CD4-positive, alpha-beta T cell treated with Interleukin-6 for 4 hours (primary cell): ENCODE measurements at places on chromosomes 2 and 18.

GRCh38 chr2:224369028-224369632, 32.8 kb downstream of the FAM124B start:
- peak; percentile 12 for DNase-seq

DNA sequence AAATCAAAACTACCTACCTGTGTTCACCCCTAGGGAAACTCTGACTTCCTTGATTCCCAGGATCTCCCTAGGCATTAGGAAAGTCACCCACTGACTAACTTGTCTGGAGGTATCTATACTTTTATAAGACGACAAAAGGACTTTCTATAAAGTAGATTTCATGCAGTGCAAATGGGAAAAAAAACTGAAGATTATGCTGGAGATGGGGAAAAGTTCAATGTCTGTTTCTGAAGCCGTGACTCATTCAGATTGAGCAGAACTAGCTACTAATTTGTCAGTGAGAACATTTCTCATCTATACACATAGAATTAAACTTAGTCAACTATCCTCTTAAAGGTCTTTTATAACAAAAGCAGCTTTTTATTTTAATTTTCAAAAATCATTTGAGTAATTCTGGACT, 6.0 kb downstream of the SEPTIN10 start:
- DNase-seq = no peak

DNA sequence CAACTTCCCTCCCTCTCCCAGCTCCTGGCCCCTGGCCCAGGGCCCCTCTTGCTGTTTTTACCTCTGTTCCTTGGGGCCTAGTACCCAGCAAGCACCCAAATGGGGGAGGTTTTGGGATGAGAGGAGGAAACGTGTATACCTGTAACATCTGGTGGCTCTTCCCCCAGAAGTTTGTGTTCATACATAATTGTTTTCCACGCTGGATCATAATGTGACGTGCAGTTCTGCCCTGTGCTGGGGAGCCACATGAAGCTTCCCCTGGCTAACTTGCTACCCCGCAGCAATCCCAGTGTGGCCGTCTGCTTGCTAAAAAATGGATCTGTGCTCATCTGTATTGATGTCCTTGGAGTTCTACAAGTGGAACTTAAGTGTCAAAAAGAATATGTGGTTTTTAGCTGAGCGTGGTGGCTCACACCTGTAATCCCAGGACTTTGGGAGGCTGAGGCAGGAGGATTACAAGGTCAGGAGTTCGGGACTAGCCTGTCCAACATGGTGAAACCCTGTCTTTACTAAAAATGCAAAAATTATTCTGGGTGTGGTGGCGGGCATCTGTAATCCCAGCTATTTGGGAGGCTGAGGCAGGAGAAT, 36.5 kb downstream of the ANO7 start:
- no peak for DNase-seq

- DNase-seq = no peak
Measured at GRCh38 chr2:139805441-139805840, 1025.3 kb upstream of the NXPH2 start.

DNA sequence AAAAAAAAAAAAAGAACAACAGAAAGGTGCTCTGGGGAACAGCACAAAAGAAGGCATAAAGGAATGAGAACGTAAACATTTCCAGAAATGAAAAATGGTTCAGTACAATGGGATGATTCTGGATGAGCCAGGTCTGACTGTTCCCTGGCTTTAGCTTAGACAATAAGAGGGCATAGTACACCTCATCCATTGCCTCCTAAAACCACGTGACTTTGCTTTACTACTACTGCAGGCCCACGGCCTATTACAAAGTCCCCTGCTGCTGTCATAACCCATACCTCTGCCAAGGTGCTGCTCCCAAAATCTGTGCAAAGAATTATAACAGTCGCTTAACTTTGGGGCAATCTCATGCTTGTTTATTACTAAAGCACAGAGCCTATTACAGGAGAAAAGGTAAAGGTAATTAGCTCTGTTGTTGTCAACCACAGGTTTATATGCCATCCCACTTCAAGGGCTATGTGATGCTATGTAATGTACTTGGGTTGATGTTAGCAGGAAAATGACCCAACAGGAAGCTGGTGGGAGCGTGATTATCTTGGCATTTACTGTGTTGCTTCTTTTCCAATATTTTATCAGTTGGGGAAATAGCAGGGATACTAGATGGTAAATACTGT, 26.8 kb downstream of the STK17B start:
- peak; percentile 21 for DNase-seq

DNA sequence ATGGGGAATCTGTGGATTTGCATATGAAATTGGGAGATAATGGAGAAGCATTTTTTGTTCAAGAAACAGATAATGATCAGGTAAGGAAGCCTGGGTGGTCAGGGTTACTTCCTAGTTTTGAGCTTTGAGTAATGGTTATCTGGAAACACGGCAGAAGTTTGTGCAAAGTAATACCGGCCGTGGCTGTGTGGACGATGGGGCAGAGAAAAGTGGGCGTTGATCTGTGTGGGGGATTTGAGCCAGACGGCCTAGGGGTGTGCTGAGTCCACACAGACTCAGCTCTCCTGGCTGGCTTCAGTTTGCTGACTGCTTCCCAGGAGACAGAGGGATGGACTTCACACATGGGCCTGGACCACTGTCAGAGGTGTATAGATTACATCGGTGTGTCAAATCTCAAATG, 21.3 kb downstream of the LPIN1 start:
- DNase-seq = no peak

DNA sequence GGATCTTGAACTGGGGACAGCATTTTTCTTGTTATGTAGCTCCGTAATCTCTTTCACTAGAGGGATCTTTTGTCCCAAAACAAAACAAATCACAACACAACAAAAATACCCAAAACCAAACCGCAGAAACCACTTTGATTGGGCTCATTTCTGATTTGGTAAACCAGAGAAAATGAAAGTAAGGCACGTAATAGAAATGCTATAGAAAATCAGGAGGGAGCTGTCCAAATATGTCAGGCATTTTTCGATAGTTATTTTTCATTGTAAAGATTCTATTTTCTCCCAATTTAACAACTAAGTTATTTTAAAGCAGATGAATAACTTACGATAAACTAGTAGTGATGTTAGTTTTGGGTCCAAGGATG, 406.5 kb downstream of the XIRP2 start:
- no peak for DNase-seq

DNA sequence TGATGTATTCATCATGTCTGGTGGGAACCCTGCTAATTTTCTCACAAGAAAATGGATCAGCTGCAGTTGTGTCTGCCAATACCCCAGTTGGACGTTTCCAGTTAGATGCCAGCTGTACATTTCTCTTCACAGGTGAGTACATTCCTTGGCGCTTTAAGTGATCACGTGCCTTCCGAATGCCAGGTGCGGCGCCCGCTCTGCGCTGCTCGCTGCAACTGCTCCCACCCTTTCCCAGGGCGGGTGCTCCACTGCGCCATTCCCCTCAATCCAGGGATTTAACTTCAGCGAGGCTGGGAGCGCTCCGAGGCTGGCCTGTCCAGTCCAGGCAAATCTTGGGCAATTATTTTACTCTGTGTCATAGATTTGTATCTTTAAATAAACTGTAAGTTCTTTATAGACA, 225.0 kb upstream of the RAB6C start:
- no peak for DNase-seq

DNA sequence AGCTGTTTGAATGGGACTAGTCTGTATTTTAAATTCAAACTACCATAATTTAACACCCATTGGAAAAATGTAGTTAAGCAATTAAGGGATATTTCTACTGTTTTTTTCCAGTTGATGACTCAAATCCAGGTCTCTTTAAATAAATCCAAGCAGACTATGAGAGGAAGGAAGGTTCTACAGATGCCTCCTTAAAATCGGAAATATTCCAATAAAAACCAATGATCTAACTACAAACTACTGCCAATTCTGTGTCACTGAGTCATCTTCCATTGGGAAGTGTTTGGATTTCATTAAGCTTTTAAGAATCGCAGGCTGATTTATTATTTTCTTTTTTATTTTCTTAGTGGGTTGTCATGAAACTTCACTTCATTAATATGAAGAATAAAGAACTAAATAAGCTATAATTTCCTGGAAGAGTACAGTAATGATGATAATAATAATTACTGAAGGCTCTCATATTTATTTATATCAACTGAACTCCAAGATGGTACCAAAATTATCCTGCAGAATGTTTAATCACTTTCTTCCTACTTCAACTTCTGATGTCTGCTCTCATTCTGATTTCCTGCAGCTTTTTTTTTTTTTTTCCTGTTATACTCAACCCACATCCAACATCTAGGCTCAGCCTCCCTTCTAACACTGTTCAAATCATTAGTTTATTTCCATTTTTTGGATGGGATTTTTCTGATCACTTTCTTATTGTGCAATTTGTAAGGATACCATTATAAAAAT, 166.3 kb upstream of the FN1 start:
- DNase-seq = no peak

DNA sequence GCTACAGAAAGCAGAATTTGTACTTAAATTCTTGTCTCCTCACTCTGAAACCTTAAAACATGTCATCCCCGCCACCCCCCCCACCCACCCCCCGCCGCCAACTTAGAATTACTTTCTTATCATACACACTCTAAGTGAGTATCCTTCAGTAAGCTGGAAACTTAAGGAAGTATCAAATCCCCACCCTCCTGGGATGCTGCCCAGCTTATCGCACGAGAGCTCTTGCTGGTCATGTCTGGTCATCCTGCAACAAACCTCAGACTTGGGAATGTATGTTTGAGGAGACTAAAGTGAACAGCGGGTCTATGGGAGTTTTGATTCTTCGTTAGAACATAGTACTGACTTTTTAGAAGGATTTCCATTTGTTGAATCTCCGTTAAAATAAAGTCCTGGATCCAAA, 203.3 kb downstream of the PTGR3 start:
- no peak for DNase-seq

DNA sequence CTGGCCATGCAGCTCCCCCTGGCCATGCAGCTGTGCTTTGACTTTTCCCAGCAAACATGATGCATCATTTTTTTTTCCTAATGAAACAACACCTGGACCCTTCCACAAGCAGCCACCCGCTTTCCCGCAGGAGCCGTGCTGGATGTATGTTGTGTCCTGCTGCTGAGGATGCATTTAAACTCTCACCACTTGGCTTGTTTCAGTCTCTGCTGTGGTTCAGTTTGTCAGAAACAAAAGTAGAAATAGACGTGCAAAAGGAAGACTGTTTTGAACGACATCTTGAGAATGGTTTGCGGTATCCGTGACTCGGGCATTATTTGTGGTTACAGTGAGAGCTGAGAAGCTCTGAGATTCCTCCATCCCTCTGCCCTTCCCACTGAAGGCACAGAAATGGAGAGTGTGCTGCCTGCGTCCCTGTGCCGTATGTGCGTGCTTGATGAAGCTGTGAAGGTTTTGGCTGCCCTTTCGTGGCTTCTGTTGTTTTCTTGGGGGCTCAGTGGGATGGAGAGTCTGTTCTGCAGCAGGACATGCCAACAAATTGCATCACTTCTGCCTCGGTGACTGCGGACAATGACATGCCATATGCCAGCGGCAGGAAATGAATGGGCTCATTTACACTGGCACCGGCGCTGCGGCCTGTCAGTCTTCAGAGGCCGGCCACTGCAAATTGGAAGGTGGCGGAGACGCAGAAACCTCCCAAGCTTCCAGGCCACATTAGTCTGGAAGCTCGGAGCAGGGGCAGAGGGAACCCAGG, 417.7 kb upstream of the SALL3 start:
- no peak for DNase-seq

- peak; percentile 60 for DNase-seq
Measured at GRCh38 chr2:12709207-12709522, 7.6 kb upstream of the TRIB2 start.

DNA sequence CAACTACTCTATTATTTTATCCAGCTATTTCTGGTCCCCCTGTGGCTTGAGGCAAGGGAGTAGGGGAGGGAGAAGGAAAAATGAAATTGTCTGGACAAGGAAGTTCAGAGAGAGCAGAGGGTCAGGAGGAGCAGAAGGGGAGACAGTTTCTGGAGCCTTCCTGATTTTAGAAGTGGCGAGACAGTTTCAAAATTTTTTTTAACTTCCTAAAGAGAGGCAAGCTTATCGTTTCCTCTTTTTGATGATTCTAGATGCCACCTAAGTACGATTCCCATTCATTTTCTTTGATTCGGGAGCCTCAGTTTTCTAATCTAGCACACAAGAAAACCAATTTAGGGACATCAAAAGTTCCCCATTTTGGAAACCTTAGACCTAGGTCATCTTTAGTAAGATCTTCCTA, 96.9 kb upstream of the B3GNT2 start:
- no peak for DNase-seq

DNA sequence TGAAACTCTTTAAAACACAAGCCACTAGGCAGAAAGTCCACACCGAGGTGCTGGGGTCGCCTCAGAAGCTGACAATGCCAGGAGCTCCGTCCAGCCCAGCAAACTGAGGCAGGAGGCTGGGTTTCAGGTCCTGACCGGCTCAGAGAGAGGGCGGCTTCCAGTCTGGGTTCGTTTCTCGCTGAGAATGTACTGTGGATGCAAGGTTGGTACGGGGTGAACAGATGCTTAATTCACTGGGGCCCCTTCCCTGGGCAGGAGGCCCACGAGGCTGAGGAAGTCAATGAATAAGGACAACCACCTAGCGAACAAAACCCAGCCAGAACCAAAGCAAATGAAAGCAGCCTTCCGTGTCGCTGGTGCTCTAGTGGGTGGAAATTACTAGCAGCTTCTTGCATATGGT, 142.0 kb downstream of the RTP5 start:
- DNase-seq = no peak

- DNase-seq = no peak
Measured at GRCh38 chr18:43805646-43806194, 528.4 kb upstream of the SYT4 start.

DNA sequence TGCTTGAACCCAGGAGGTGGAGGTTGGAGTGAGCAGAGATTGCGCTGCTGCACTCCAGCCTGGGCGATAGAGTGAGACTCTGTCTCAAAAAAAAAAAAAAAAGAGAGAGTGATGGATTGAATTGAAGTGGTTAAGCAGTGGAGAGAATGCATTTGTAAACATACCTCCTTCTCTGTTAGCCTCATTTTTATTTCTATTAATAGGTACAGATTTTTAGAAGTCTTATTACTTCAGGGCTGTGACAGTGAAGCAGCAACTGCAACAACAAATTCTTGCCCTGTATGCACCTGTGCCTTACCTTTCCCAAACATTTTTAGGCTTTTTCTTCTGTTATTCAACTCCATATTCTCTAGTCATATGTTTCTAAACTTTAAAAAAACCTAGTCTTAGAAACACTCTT, 55.5 kb downstream of the RAB10 start:
- no peak for DNase-seq

DNA sequence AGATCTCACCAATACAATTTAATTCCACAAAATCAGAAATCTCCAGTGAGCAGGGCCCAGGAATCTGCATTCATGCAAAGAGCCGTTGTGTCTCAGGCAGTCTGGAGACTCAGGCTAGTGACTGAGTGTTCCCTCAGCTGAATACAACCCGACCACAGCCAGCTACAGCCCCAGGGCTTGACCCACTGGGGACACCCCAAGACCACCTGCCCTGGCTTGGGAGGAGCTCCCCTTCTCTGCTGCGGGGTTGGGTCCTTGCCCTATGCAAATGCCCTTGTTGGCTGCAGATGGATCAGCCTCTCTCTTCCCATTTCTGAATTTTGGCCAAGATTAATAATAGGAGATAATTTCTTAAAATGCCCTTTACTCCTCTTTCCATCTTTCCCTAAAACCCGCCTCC, 157.7 kb downstream of the TWIST2 start:
- DNase-seq = no peak

- DNase-seq = no peak
Measured at GRCh38 chr18:57995331-57995730, 48.7 kb upstream of the NEDD4L start.

- DNase-seq = no peak
Measured at GRCh38 chr2:193845604-193846003, 1650.9 kb upstream of the TMEFF2 start.
